ENCODE measurements at places on chromosomes 7 and 10.

GRCh38 chr7:75995996-75996395 lies 1.6 kb upstream of the TMEM120A start:
- no peak for DNase-seq

GRCh38 chr10:51602326-51602725 lies 97.1 kb downstream of the CSTF2T start:
- DNase-seq: no peak

- DNase-seq: no peak
Measured at GRCh38 chr7:5238500-5238899, 44.2 kb upstream of the SLC29A4 start.

- no peak for DNase-seq
Measured at GRCh38 chr7:22983257-22983855, 30.6 kb downstream of the HYCC1 start.

DNA sequence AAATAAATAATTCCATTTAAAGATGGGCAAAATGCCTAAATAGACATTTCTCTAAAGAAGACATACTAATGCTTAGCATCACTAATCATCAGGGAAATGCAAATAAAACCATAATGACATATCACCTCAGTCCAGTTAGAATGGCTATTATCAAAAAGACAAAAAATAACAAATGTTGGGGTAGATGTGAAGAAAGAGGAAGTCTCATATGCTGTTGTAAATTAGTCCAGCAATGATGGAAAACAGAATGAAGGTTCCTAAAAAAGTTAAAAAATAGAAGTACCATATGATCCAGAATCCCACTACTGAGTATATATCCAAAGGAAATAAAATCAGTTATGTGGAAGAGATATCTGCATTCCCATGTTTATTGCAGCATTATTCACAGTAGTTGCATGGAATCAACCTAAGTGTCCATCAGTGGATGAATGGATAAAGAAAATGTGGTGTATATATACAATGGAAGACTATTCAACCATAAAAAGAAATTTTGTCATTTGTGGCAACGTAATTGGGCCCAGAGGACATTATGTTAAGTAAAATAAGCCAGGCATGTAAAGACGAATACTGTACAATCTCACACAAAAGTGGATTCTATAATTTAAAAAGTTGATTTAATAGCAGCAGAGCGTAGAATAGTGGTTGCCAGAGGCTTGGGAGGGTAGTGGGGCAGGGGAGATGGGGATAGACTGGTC lies 52.0 kb downstream of the TCAF1 start:
- no peak for DNase-seq

DNA sequence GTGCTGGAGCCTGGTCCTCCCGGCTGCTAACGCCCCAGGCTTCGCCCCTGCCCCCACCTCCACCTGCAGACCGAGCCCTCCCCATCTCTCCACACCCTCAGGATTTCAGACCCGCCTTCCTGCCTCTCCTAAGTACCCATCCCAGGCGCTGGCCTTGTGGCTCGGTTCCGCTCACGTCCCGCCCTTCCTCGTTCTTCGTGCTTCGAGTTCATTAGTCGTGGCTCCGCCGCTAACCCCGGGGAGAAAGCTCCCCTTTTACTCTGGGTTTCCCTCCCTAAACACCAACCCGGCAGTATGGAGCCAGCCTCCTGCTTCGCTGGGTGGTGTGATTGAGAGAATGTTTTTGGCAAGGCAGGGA lies 11.2 kb downstream of the EMX2 start:
- no peak for DNase-seq

GRCh38 chr10:27723436-27723835 lies 22.2 kb downstream of the MKX start:
- no peak for DNase-seq

- DNase-seq: no peak
Measured at GRCh38 chr10:112126172-112126571, 57.4 kb downstream of the GPAM start.

- DNase-seq: no peak
Measured at GRCh38 chr7:25735674-25736242, 416.2 kb upstream of the NFE2L3 start.

GRCh38 chr10:88892222-88892967 lies 12.3 kb downstream of the STAMBPL1 start:
- DNase-seq: no peak

DNA sequence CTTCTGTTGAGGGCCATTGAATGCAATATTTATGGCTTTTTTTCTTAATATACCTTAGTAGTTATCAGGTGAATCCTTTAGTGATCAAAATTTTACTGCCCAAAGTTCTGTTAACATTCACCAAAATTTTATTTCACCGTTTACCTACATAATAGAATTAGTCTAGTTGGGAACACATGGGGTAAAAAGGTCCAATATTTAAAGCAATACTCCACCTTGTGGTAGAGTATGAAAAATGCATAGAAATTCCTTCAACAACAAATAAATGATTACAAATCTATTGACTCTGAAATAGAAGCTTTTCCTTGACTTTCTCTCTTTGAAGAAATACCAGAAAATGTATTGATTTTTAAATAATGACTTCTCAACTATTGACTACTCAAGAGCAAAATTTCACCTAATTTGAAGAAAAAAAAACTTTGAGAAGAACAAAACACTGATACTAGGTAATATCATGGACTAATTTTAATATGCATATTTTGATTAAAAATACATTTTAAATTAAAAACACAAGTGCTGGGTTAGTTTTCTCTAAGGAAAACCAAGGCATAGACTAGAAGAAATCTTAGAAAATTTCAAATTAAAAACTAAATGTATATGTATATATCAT lies 43.3 kb downstream of the POLR1F start:
- no peak for DNase-seq

DNA sequence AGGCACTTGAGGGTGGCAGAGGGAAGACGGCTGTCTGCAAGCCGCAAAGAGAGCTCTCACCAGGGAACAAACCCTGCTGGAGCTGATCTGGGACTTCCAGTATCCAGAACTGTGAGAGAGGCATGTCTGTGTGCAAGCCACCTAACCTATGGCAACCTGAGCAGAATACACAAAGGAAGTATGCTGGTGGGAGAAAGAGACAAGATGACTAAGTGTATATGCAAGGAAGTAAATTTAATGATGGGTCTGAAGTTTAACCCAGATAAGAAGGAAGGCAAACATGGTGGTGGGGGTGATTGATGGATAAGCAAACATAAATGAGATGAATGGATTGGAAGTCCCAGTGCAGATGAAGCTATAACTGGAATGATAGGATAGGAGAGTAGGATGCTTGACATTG lies 293.3 kb downstream of the TWIST1 start:
- DNase-seq: no peak

DNA sequence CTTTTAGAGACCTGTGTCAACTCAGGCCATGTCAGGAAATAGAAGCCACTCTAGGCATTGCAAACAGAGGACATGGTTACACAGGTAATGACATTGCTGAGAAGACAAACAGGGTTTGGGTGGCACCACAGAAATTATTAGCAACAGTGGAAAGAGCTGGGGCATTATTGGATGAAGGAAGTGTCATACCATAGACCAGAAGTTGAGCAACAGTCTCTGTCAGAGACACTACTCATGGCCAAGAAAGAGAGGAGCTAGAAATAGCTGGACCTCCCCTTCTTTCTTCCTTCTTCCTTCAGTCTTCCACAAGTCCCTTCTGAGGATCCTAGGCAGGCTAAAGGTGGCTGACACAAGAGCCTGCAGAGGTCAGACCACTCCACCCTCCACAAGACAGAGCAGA lies 4.2 kb upstream of the LIPA start:
- DNase-seq: no peak

DNA sequence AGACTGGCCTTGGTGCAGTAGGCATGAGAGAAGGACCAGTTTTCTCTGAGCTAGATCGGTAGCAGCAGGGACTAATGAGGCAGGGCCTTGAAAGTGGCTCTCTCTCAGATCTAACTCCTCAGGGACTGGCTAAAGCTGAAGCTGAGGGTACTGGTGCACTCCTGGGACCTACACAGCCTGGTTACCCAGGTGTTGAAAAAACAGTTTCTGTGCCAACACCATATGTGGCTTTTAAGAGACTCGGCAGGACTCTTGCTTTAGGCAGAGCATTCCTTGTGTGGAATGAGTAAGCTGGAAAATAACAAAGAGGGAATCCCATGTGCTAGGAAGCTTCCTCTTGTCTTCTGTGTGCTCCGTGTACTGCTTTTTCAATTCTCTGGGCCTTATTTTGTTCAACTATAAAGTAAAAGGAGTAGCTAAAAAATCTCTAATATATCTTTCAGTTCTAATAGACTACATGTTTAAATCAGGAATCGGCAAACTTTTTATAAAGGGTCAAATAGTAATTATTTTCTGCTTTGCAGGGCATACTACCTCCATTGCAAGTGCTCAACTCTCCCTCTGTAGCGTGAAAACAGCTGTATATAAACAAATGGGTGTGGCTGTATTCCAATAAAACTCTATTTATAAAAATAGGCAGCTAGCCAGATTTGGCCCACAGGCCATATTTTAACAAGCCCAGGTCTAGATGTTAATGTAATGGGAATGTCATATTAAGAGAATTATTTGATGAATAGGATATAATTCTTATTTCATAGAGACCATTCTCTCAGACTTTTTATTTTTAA lies 186.1 kb upstream of the KAT6B start:
- no peak for DNase-seq

- no peak for DNase-seq
Measured at GRCh38 chr10:121374121-121374520, 224.1 kb downstream of the FGFR2 start.

GRCh38 chr7:44920119-44920518 lies 34.8 kb upstream of the PURB start:
- DNase-seq: no peak

DNA sequence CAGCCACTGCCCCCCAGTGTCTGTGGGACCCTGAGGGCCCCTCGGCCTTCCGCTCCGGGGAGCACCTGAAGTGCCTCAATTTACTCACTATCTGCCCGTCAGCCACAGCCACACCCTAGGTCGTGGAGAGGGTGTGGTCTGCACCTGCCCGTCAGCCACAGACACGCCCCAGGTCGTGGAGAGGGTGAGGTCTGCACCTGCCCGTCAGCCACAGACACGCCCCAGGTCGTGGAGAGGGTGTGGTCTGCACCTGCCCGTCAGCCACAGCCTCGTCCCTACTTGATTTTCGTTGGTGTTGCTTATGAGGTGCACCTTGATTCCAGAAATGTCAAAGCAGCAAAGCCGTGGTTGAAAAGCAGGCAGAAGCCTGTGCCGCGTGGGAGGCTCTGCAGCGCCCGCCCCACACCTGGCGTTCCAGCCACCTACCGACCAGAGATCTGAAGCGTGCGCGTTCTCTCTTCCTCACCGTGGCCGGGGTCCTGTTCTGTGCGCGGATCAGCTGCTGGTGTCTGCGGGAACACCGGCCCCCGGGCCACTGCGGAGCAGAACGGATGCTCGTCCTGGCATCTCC lies 101.6 kb downstream of the DYNC2I1 start:
- no peak for DNase-seq

DNA sequence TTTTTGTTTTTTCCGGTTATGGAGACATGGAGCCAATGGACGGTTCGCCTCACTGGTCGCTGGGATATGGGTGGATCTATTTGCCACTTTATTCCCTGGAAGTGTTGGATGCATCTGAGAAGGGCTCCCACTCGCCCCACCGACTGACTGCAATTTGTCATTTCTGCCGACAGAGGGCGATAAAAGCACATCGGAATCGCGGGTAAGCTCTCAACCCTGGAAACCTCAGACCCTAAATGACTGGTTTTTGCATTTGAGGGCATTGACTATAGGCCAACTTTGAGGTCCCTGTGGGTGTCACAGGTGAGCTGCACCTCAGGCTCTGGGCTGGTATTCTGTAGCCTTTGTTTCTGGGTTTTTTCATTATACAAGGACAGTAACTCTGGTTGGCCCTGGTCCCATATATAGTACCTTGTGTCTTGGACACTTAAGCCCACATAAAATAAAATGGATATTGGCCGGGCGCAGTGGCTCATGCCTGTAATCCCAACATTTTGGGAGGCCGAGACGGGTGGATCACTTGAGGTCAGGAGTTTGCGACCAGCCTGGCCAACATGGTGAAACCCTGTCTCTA lies 11.9 kb upstream of the OPALIN start:
- DNase-seq: peak; percentile 31

GRCh38 chr10:115895166-115895565 lies 377.8 kb downstream of the GFRA1 start:
- no peak for DNase-seq

DNA sequence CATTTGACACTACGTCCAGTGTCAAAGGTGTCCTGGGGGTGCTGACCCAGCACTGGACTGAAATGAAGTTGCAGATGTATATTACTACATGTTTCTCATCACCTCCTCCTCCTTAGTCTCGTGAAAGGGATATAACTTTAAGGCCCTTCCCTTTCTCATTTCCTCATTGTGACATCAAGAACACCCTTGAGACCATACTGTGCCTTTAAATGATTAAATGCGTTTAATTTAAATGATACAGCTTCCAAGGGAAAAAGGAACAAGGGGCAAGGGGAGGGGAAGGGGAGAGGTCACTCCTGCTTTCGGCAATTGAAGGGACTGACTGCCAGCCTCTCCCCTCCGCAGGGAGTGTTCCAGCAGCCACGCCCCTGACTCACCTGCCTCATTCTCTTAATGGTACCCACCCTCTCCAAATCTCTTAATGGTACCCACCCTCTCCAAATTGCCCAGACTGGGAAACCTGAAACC lies 80.5 kb upstream of the KMT2E start:
- DNase-seq: no peak

GRCh38 chr7:10210000-10210399 lies 763.7 kb upstream of the PHF14 start:
- DNase-seq: no peak

- DNase-seq: no peak
Measured at GRCh38 chr10:102492983-102493382, 9.5 kb downstream of the ACTR1A start.

DNA sequence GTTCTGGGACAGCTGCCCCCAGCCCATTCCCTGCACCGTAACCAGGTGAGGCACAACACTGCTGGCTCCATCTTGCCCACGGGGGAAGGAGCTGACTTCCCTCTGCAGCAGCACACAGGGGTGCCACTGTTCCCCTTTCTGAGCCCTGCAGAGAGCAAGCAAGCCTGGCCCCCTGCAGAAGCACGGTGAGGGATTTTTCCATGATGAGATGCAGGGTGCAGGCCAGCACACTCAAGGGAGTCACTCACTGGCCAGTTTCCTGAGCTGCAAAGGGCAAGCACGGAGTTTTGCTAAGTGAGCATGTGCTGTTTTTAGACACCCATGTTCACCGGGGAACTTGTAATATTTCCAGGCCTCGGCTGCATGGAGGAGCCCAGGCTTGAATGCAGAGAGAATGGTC lies 176.6 kb downstream of the PIP4K2A start:
- DNase-seq: no peak

DNA sequence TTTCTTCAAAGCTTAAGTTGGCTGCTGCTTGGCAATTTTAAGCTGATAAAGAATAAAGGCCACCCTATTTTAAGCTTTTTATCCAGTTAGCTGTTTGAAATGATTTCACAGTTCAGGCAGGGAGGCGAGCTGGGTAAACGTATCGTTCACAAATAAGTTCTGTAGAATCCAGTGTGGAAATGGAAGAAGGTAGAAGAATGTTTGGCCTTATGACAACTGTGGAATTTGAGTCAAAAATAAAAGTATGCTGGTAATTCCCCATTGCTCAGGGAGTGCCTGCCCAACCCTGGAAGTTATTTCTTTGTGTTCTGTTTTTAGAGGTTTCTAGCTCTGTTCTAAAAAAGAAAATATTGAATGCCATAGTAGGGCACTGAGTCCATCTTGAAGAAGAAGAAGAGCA lies 113.1 kb downstream of the ARL4A start:
- DNase-seq: no peak

GRCh38 chr7:91103363-91103762 lies 160.9 kb upstream of the FZD1 start:
- DNase-seq: no peak

- DNase-seq: no peak
Measured at GRCh38 chr10:129258283-129258923, 208.6 kb upstream of the MGMT start.

- DNase-seq: no peak
Measured at GRCh38 chr7:116686033-116686432, 14.0 kb downstream of the MET start.

All from stimulated activated CD4-positive, alpha-beta T cell treated with anti-CD3 and anti-CD28 coated beads, TNF-alpha, amount 100 ng/mL, for 24 hours (primary cell).